ENCODE measurements at places on chromosomes 4 and X. TPM values are rescaled to one million over a fixed set of nuclear protein-coding genes. Genes with fewer than 3 reads are reported as not detected.

Gene PABPC5
- 2.5 TPM for total RNA-seq

Gene TEX13C
- not detected for total RNA-seq

Gene MAGEA6
- not detected for total RNA-seq

Gene FAM241A
- 3.2 TPM for total RNA-seq

Gene ARMCX1
- total RNA-seq, result 68.4 TPM

Gene NLGN4X
- not detected for total RNA-seq

Gene UNC5C
- total RNA-seq, result under 0.01 TPM
